Anterior cingulate cortex (tissue), 58 donors: ENCODE measurements at places on chromosomes 5 and 9.

DNA sequence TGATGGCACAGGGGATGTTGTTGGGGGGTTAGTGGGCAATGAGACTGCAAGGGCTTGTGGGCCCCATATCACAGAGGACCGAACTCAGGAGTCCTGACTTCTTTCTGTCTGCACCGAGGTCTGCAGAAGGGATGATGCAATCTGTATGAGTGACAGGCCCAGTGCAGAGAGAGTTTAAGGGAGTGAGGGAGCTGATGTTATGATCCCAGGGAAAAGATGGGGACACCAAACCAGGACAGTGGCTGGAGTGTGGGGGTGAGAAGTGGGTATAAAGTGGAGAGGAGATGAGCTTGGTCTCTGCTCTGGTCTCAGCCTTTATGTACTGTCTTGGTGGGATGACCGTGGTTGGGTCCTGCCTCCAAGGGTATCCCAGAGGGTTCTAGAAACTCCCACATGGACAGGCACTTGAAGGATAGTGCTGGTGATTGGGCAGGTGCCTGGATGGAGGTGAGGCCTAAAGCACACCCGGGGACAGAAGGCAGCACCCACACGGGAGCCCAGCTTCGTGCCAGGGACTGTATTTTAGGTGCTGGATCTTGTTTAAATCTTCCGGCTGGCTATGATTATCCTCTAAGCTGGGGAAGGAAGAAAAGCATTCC is 21.9 kb downstream of the GSN start:
- DNase-seq, result no peak

- DNase-seq, result no peak
Observed at GRCh38 chr9:28961623-28962022, 1388.3 kb upstream of the C9orf72 start.

DNA sequence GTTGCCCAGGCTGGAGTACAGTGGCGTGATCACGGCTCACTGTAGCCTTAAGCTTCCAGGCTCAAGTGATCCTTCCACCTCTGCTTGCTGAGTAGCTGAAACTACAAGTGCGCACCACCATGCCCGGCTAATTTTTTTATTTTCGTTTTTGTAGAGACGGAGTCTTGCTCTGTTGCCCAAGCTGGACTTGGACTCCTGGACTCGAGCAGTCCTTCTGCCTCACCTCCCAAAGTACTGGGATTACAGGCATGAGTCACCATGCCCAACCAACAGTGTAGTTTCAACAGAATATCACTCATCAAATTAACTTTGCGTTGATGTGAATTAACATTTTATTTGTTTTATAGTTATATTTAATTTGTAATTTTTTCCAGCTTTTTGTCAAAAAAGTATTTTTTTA is 45.3 kb downstream of the WDR70 start:
- no peak for DNase-seq

DNA sequence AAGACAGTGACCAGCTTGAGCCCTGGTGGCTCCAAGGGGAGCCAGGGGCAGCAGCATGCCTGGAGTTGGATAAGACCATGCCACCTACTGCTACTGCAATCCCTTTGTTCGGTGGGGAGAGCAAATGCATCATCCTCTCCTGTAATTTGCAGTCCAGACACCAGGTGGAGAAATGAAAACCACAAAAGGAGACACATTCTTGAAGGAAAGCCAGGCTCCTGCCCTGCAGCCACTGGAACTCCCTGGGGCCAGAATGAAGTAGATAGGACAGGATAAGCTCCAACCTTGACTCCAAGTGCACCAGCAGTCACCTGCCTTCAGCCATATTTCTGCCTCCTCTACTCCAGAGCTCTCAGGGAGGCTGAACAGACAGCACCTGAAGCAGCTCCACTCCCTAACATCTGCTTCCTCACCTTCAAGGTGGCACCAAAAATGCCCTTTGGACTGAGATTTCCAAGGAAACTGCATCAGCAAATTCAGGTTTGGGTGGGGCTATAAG is 65.1 kb upstream of the IQGAP2 start:
- DNase-seq, result no peak

GRCh38 chr9:7316967-7317366 is 482.6 kb downstream of the DMAC1 start:
- no peak for DNase-seq

DNA sequence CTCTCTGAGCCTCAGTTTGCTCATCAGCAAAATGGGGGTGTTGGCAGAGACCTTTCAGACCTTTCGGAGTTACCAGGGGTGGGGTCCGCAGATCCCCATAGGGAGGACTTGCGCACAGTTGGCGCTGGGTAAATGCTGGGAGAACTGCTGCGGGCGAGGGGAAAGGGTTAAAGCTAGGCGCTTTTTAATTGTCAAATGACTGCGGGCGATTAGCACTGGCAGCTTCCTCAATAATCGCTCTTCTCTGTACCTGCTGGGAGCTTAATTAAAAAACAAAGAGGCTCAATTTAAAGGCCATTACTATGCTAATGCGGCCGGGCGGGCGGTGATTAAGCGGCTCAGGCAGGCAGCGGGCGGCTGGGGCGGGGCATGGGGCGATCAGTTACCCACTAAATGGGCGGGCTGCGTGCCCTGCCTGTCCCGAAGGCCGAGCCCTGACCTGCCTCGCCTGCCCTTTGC is 63.0 kb downstream of the LMX1B start:
- no peak for DNase-seq

- DNase-seq, result no peak
Observed at GRCh38 chr9:72473474-72474261, 47.7 kb upstream of the TMC1 start.

DNA sequence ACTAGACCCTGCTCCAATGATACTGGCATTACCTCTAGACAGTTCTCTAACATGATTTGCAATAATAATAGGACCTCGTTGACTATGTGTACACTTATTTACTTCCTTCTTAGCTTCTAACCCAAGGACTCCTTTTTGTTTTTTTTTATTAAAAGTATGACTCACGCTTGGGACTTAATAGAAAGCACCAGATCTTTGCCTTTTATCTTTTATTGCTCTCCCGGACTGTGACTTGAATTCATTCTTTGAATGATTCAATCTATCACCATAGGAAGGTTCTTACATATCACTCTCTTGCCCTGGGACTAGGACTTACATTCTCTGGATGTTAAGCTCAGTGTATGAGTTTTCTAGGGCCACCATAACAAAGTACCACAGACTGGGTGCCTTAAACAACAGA is 9.0 kb downstream of the C9 start:
- no peak for DNase-seq

- DNase-seq, result no peak
Observed at GRCh38 chr5:163612358-163613149, 107.1 kb downstream of the MAT2B start.

GRCh38 chr9:122332083-122332482 is 38.7 kb upstream of the PTGS1 start:
- no peak for DNase-seq

GRCh38 chr5:166719991-166720390 is 1571.5 kb upstream of the WWC1 start:
- DNase-seq, result no peak

DNA sequence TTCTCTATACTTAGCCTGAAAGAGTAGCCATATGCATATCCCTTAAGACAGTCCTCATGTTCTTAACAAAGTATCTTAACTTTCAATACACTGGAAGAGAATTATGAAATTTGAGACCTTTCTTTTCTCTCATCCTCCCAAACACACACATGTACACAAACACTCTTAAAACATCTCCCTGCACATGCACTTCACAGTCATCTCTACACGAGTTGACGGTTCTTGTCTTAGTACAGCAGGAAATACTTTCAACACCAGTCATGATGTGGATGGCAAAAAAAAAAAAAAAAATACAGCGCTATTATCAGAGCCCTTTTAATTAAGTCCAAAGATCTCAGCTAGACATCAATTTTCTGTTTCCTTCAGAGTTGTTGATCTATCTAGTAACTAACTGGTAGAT is 43.6 kb upstream of the PCSK1 start:
- no peak for DNase-seq

DNA sequence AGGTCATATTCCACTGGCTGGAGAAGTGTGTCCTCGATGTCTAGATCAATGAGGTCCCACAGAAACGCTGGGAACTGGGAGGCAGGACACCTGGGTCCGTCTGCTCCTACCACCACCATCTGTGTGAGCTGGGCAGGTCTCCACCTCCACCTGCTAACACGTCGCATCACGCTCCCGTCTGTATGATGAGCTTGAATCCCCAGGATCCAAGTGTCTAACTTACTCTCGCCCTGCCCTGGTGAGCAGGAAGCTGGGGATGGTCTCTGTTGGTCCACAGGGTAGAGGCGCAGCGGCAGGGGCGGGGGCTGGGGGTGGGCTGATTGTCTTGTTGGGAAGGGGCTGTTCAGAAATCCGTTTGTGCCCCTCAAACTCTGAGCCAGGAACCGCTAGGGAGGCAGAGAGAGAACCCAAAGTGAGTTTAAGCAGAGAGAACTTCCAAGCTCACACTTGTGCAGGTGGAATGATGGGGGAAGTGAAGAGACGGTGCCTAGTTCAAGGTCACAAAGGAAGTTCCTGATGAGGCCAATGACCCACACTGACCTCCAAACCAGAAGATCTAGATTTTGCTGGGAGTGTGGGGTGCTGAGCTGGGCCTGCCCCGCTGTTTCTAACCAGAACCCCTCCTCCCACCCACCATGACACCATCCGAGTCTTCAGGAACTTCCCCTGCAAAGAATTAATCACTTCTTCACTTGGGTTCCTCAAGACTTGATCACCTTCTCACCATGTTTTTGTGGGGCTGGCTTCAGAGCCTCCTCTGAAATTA is 21.1 kb downstream of the ORM2 start:
- no peak for DNase-seq

- DNase-seq, result no peak
Observed at GRCh38 chr9:94553029-94553938, 1.6 kb upstream of the PCAT7 start.

- no peak for DNase-seq
Observed at GRCh38 chr9:92942688-92943616, 4.4 kb upstream of the FGD3 start.

DNA sequence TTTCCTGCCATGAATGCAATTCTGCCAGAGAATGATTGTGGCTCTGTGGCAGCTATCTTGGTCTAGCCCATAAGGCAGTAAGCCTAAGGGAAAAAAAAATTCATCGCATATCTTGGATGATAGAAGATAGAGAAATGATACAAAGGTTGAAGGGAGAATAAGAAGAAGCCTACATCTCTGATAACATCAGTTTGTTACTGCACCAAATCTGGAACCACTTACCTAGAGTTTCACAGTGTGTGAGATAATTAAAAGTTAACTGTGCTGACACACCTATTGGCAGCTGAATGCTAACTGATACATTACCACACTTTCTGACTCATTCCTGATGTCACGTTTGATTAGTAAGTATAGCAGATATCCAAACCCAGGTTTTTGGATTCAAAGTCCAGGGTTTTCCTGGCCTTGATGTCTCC is 91.6 kb upstream of the TAF11L2 start:
- no peak for DNase-seq

DNA sequence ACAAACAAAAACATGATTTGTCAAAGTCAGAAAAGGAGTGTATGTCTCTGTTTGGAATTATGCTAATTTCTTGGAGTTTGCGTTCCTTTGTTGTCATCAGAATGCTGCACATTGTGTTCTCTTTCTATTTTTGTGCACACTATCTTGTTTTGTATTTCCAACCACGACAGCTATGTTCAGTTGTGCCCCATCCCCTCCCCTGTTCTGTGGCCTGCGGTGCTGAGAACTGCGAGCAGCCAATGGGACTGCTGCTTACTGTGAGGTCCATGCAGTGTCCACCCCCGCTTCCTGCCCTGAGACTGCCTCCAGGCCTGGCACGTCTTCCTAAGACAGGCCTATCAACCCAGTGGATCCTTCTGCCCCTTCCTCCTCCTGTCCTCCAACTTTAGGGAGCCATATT is 76.8 kb downstream of the PALM2AKAP2 start:
- peak; percentile 87 for DNase-seq

DNA sequence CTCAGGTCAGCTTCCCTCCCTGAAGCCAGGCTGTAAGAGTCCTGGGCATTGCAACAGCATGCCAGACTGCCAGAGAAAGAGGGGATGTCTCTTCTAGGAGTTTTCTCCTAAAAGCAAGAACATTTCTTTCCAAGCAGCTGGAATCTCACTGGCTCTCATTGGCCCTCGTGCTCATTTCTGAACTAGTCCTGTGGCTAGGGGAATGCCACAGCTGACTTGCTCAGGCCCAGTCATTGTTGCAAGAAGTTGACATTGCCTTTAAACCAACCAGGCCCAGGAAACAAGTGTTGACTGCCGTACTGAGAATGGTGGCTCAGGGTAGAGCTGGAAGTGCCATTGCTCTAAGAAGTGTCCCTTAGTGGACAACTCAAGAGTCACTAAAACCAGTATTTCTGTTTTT is 15.0 kb upstream of the CEP120 start:
- DNase-seq, result no peak

DNA sequence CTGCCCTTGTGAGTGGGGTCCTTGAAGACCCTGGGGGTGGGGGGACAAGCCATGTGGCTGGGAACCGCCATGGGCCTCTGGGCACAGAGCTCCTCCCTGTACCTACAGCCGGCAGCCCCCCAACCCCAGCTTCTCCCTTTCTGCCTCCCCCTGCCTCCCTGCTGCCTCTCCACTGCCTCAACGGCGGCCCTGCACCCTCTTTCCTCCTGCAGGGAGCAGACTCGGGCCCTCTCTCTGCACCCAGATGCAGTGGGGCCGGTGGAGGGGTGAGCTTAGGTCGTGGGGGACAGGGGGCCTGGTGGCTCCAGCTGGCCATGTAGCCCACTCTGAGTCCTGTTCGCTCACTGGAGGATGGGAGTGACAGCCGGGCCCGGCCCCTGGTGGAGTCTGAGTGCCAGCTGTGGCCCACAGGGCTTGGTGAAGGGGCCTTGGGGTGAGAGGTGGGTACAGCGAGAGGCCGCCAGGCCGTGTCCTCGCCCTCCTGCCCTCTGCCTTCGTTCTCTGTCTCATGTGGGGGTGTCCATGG is 139.3 kb upstream of the COL5A1 start:
- DNase-seq, result no peak

DNA sequence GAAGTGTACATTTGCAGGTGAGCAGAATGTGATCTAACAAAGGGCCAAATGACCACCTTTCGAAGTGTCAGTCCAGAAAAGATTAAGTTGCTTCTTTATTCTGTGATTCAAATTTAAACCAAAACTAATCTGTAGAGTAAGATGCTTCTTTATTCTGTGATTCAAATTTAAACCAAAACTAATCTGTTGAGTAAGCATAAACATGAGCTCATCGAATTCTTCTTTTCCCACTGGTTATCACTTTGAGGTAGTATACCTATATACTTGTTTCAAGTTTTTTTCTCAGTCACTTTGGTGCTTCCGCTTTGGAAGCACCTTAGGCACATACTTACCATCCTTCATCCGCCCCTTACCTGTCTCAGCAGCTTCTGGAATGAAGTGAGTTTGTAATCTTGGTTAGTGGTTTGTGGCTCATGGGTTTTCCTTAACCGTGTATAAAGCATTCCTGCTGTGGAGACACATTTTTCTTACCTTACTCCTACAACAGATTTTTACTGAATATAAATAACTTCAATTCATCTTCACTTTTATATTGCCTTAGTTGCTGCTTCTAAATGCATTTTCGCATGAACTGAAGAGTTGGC is 40.7 kb upstream of the CTXN3 start:
- DNase-seq, result no peak
